ENCODE measurements at places on chromosomes 6 and 20. TPM values are rescaled to one million over a fixed set of nuclear protein-coding genes. Genes with fewer than 3 reads are reported as not detected.

CRISP2 gene
- not detected for total RNA-seq

ABT1 gene
- total RNA-seq = 25.4 TPM

LY6G5B gene
- total RNA-seq = 3.9 TPM

UBE2C gene
- 267 TPM for total RNA-seq

BTN1A1 gene
- not detected for total RNA-seq

- no peak for DNase-seq
Measured at GRCh38 chr20:21656308-21657067, 49.0 kb upstream of the PAX1 start.

- DNase-seq = no peak
Measured at GRCh38 chr6:135418040-135418760, 79.3 kb downstream of the AHI1 start.

- no peak for DNase-seq
Measured at GRCh38 chr6:166905505-166906134, 50.7 kb downstream of the RNASET2 start.

GRCh38 chr6:13990796-13991195 is 66.0 kb downstream of the RNF182 start:
- no peak for DNase-seq

DNA sequence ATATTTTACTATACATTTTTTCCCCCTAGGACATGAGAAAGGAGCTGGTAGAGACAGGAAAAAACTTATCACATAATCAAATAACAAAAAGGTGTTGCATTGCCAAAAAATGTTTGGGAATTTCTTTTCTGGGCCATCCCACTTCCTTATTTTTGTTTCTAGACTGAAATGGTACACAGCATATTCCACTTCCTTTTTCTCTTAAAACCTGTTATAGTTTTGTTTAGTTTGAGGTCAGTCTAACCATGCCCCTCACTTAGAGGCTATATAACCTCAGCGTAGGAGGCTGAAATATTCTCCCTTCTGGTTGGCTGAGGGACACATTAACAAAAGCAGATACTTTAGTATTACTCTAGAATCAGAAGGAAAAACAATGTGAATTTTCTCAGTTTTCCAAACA is 323.9 kb downstream of the GJA1 start:
- DNase-seq = no peak

GRCh38 chr6:100259865-100260264 is 204.9 kb downstream of the SIM1 start:
- no peak for DNase-seq

DNA sequence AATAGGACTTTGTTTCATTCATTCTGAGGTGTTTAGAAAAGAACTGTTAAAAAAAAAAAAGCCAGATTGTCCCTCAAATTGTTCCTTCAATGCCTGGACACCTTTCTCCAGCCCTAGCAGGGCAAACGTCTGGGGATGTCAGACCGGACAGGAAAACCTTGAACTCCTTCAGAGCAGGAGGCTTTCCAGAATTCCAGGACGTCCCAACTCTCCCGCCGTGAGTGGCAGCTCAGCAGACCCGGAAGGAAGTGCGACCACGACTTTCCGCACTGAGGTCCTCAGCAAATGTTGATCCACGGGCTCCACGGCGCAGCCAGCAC is 139.1 kb downstream of the DLL1 start:
- no peak for DNase-seq

GRCh38 chr6:132675002-132675401 is 16.0 kb upstream of the TAAR1 start:
- DNase-seq = no peak

Data from cardiac muscle cell (in vitro differentiated cells and primary cell).